H4 (cell line): ENCODE measurements at places on chromosomes 16 and 17. TPM values are rescaled to one million over a fixed set of nuclear protein-coding genes. Genes with fewer than 3 reads are reported as not detected.
A peak's percentile ranks its signal among the peaks of the same experiment; 100 is the strongest.

Gene CLDN6
- total RNA-seq, result 2.0 TPM in 1 of 2 replicates, not detected in the other

Gene RCVRN
- not detected in 2 replicates for total RNA-seq

Gene IFT20
- total RNA-seq, result 31.1 and 34.5 TPM in 2 replicates

- no peak for DNase-seq
These were observed 10.6 kb downstream of the RSPRY1 start for GRCh38 chr16:57196753-57197152.

DNA sequence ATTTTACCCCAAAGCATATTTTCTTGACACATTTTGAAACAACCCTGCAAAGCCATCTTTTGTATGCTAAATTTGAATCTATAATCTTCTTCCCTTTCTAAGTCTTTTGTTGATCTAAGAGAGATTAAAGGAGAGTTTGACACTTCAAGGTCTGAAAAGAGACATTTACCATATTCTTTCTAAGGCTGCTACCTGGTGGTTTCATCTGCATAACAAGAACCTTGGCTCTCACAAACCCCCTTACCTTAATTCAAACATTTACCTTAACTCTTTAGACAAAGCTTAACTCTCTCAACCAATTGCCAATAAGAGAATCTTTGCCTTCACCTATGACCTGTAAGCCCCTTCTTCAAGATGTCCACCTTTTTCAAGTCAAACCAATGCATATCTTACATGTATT is 1143.6 kb downstream of the CDH11 start:
- no peak for DNase-seq

GRCh38 chr16:84247331-84247730 is 7.5 kb upstream of the KCNG4 start:
- DNase-seq, result no peak

DNA sequence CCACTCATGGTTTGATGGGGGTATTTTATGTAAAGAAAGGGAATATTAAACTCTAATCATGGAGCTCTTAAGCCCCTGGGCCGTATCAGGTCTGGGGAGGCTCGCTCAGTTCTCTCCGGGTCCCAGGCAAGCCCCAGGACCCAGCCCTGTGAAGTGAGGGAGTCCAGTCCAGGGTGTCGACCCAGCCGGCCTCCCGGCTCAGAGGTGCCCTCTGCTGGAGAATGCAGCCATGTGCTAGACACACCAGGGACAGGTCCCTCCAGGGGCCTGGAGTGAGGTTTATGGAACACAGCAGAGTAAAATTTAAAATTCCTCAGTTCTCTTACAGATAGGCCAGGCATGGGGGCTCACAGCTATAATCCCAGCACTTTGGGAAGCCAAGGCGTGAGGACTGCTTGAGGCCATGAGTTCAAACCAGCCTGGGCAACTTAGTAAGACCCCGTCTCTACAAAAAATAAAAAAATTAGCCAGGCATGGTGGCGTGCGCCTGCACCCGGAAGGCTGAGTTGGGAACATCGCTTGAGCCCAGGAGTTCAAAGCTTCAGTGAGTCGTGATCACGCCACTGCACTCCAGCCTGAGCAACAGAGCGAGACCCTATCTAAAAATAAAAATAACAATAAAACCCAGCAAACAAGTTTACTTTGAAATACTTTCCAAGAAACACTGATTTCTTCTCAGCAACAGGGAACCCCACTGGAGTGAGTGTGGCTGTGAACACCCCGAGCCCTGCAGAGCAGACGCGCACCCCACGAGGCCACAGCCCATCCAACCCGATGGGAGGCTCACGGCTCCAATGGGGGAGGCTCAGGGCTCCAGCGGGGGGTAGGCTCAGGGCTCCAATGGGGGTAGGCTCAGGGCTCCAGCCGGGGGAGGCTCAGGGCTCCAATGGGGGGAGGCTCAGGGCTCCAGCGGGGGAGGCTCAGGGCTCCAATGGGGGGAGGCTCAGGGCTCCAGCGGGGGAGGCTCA is 72.2 kb downstream of the ZNF778 start:
- DNase-seq, result peak; percentile 62
